Activated T-helper 1 cell treated with Interleukin-2 at 50 U/mL for 16 hours (primary cell): ENCODE measurements at places on chromosomes 16 and 17.
A peak's percentile ranks its signal among the peaks of the same experiment; 100 is the strongest.

DNA sequence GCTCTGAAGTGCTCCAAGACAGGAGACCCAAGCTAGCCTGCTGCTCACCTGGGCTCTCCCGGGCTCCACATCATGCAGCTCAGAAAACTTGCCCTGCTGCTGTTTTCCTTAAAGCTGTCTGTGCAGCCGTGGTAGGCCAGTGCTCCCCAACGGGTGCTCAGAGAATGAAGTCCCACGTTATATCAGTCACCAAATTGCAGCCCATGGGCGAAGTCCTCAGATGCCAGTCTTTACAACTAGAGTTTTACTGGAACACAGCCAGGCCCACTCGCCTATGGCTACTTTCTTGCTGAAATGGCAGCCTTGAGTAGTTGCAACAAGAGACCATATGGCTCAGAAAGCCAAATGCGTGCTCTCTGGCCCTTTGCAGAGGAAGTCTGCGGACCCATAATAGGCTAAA is 6.3 kb downstream of the CREBBP start:
- no peak for DNase-seq

- no peak for DNase-seq
Observed at GRCh38 chr17:64621772-64622171, 40.3 kb downstream of the SMURF2 start.

- DNase-seq: peak; percentile 42
Observed at GRCh38 chr17:28549236-28550132, 2.9 kb downstream of the UNC119 start.

DNA sequence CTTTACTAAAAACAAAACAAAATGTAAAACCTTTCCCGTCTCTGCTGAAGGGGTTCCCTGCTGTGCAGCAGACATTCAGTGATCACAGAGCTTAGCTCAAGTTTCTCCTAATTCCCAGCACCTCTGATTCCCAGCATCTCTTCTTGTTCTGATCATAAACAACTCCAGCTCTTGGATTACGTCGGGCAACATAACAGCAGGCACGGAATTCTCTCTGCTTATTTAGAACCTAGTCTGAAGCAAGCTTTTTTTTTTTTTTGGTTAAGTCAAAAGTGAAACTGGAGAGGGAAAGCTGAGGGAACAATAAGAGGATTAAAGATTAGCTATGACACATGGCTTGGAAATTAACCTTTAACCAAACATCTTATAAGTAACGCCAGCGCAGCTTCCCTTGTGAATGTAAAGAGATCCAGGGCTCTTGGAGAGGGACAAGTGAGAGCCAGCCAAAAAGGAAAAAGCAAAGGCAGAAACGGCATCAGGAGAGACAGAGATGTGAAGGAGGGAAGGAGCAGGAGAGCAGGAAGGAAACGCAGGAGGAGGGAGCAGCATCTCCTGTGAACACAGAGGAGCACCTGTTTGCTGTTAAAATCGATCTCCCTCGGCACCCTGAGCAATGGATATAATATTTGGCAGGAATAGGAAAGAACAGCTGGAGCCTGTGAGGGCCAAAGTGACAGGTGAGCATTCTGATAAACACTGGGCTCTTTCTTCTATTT is at the start of gene BCO1:
BCO1 (plus strand) TSS at position 394 of the 716 bp plus-strand sequence; CDS start at position 614, 220 bp downstream.
- DNase-seq: no peak

DNA sequence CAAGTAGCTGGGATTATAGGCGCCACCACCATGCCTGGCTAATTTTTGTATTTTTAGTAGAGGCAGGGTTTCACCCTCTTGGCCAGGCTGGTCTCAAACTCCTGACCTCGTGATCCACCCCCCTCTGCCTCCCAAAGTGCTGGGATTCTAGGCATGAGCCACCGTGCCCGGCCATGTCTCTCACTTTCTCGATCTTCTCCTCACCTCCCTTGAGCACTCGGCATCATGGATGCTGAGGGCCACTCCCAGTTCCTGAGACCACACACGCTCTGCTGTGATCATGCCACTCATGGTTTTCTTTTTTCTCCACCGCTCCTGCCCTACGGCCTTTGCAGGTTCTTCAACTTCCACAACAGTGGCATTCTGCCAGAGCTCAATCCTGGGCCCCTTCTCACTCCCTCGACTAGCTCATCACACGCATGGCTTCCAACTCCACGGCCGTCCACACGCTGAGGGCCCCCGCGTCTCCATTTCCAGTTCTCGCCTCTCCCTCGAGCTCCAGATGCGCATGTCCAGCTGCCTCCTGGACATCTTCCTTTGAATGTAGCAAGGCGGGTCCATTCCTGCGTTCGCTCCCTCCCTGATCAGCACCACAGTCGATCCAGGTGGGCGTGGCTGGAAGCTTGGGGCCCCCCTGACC is 5.5 kb upstream of the NCBP3 start:
- no peak for DNase-seq

- DNase-seq: no peak
Observed at GRCh38 chr16:74446866-74447265, 25.6 kb upstream of the CLEC18B start.

DNA sequence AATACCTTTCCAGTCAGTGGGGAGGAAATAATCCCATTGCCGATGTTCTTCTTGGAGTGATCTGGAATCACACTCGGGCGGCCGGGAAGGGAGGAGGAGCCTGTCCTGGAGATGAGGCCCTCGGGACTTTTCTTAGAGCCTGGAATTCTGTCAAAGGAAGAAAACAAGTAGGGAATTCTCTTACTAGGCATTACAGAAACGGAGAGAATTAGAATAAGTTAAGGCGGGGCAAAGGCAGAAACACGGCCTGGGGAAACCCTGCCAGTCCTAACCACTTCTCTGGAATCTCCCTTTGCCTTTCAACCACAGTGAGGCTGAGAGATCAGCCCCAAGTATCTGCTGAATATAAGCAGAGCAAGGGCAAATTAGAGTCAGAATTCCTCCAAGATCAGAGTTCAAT is 27.8 kb downstream of the USP36 start:
- DNase-seq: no peak

- DNase-seq: no peak
Observed at GRCh38 chr17:77839698-77840512, 118.6 kb upstream of the TNRC6C start.

- DNase-seq: no peak
Observed at GRCh38 chr17:75950855-75951554, 10.2 kb upstream of the FBF1 start.

- DNase-seq: no peak
Observed at GRCh38 chr17:67959510-67959909, 36.8 kb downstream of the C17orf58 start.

GRCh38 chr17:4658478-4659305 is 17.2 kb upstream of the ALOX15 start:
- DNase-seq: no peak

DNA sequence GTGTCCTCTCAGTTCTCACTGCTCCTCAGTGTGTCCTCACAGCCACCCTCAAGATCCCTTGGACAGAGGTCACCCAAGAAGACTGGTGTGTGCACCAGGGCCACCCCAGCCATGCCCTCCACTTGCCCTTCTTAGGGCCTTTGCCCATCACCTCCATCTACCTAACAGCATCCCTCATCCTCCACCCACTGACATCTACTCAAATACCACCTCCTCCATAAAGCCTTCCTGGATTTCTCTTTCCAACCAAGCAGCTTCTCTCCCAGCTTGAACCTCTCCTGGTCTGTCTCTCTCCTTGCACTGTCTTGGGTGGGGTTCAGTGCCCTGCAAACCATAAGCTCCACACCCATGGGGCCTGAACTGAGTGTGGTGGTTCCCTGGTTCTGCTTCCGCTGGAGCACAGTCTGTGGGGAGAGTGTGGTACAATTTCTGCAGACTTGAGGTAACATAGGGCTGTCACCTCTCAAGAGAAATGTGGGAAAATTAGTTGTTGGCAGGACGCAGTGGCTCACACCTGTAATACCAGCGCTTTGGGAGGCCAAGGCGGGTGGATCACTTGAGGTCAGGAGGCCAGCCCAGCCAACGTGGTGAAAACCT is 14.4 kb downstream of the KATNB1 start:
- DNase-seq: no peak

- no peak for DNase-seq
Observed at GRCh38 chr17:73011016-73011486, 81.4 kb downstream of the SLC39A11 start.

DNA sequence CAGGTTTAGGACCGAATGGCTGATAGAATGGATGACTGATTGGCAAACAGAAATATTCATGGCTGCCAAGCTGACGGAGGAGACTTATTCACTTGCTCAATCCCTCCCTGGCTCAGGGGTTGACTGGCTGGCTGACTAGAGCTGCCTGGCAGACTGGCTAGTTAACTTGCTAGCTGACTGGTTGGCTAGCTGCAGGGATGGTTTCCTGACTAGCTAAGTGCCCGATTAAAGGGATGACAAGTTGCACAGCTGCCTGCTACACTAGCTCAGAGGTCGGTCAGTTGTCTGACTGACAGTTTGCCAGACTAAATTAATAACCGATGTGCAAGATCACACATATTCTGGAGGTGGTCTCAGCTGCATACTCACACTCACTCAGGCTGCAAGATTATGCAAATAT is 1208.4 kb upstream of the CDH8 start:
- no peak for DNase-seq

DNA sequence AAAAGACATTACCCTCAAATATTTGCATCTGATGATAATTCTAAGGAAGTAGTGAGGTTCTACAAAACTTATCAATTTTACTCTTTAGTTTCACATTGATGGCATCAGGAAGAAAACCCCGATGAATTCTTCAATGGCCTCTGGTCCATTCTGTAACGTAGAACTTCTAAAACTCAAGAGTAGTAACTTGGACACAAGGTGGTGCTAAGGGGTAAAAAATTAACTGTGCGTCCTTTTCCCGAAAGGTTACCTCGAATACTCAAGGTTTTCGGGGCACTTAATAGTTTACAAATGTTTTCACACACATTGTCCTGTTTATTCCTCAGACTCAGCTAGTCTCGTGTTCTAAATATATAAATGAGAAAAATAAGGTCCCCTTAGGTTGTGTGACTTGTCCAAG is 517.3 kb upstream of the ZFHX3 start:
- DNase-seq: no peak

GRCh38 chr17:41635121-41636097 is 11.0 kb upstream of the KRT17 start:
- no peak for DNase-seq

GRCh38 chr16:11605564-11605886 is 18.8 kb upstream of the LITAF start:
- DNase-seq: no peak

DNA sequence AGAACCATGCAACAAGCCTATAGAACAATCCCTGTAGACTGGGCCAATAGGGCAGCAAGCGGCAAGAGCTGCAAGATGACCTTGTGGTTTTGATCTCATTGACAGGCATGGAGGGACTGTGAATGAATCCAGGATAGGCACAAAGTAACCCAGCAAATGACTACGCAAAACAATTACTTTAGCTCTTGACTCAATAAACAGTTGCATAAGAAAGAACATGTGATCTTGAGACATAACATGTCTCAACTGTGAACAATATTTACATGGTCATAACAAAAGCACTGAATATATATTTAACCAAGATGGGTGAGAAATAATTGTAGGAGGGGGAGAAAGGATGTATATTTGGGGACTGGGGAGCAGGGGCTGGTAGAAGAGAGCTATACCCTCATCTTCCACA is 313.7 kb upstream of the CDH5 start:
- no peak for DNase-seq

GRCh38 chr16:55062442-55062841 is 131.8 kb downstream of the IRX5 start:
- DNase-seq: no peak

DNA sequence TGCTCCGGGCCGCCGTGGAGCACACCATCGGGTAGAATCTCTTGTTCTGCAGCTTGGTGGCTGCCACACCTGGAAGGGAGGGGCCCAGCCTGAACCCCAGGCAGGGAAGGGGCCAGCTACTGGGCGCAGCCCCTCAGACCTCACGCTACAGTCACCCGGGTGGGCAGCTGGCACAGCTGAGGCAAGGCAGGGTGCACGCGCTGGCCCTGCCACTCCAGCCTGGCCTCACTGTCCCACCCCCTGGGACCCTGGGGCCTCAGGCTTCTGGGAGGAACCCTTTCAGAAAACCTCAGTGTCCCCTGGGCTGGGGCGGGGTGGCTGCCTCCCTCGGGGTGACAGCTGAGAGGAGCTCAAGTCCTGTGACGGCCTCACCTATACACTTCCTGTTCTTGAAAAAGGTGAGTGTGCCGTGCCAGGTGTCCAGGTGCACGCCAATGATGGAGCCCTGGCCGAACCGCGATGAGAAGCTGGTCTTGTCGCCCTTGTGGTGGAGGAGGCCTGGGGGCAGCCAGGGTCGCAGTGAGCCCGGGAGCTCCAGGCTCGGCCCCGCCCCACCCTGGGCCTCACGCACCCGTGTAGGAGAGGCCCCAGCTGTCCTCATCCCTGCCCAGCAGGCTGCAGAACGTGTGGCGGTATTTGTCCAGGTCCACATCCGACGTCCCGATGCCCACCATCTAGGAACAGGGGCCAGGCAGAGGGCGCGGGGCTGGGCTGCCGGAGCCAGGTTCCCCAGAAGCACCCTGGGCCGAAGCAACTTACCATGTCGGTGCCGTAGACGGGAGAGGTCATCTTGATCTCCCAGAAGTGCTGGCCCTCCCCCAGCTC is 4.7 kb upstream of the MRPS34 start:
- DNase-seq: no peak

DNA sequence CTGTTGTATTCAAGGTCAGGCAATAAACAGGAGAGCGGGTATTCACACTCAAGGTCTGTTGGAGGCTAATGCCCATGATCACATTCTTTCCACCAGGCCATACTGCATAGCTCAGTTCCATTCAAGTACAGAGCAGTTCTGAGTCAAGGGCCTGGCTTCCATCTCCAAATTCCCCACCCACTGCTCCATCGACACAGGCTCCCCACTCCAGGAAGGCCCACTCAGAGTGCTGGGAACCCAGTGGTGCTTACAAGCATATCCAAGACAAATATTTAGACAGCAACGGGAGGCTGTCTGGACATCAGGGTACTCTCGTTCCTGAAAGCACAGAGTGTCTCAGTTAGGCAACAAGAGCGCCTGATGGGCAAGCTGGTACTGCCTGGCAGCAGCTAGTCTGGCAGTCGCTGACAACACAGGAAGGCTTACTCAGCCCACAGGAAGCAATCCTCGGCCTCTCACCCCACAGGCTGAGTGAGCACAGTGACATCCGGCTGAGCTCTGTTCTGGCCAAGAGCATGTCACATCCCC is 40.9 kb downstream of the RFFL start:
- peak; percentile 65 for DNase-seq

- DNase-seq: no peak
Observed at GRCh38 chr17:10612957-10613744, 44.0 kb downstream of the MYH3 start.

DNA sequence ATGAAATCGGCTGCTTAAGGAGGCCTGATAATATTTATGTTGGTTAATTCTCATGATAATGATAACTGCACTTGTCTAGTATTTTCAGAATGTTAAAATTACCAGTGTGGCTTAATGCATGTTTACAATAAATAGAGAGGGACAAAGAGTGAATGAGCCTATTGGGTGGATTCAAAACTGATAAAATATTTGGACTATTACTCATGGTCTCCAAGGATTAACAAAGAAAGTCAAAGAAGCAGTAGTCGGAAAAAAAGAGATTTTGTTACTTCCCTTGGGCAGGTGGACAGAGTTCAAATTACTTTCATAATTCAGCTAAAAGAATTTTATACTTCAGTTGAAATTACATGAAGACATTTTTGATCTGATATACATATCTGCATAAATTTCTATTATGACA is 258.2 kb upstream of the PMFBP1 start:
- no peak for DNase-seq

- DNase-seq: no peak
Observed at GRCh38 chr17:66538776-66539175, 236.4 kb downstream of the PRKCA start.
